ENCODE measurements at places on chromosomes 12 and 14.

GRCh38 chr12:132282031-132282949 lies 47.1 kb downstream of the GALNT9 start:
- DNase-seq, result no peak

GRCh38 chr14:23040100-23040499 lies 1.9 kb upstream of the PSMB11 start:
- no peak for DNase-seq

DNA sequence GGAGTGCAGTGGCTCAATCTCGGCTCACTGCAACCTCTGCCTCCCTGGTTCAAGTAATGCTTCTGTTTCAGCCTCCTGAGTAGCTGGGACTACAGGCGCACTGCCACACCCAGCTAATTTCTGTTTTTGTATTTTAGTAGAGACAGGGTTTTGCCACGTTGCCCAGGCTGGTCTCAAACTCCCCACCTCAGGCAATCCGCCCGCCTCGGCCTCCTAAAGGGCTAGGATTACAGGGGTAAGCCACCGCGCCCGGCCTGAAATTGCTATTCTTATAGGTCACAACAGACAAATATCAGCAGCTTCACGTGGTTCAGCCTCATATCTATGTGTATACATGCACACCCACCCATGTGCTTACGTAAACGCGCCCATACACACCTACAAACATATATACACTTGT lies 23.6 kb downstream of the BATF start:
- no peak for DNase-seq

DNA sequence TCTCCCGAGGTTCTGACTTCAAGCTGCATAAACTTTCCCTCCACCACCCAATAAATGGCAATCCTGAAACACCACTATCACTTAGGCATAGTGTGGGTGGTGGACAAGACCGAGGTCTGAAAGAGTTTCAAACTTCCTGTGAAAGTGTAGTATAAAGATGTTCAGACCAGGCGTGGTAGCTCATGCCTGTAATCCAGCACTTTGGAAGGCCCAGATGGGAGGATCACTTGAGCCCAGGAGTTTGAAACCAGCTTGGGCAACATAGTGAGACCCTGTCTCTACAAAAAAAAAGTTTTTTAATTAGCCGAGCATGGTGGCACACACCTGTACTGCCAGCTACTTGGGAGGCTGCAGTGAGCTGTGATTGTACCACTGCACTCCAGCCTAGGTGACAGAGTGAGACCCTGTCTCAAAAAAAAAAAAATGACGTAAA lies 61.9 kb downstream of the CCDC92 start:
- DNase-seq, result no peak

- no peak for DNase-seq
Measured at GRCh38 chr14:71589609-71590008, 342.6 kb upstream of the RGS6 start.

GRCh38 chr12:31482816-31483215 lies 108.1 kb downstream of the DENND5B start:
- DNase-seq, result no peak

GRCh38 chr12:130335517-130336392 lies 1.9 kb upstream of the PIWIL1 start:
- no peak for DNase-seq

DNA sequence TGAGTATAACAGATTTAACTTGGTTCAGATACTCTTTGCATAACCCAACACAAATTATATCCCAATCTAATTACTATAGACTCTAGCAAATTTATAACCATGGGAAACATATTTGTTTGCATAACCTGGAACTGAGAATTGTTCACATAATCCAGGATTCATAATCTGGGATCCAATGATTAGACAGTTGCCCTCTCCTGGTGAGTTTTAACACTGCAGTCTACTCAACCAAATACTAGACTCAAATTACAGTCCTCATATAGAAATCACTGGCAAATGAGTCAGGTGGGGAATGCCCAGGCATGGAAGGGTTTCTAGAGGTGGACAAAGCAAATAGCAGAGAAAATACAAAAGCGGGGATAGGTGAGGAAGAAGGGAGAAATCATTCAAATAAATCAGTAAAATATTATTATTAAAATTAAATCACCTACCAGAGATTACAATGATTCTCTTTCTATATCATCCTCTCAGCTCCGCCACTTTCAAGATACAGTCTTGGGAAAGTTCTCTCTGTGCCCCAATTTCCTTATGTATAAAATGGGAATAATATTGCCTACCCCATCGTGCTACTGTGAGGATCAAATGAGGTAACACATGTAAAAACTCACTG lies 9.4 kb downstream of the GCH1 start:
- DNase-seq, result no peak

- no peak for DNase-seq
Measured at GRCh38 chr14:54105898-54106297, 149.3 kb upstream of the BMP4 start.

DNA sequence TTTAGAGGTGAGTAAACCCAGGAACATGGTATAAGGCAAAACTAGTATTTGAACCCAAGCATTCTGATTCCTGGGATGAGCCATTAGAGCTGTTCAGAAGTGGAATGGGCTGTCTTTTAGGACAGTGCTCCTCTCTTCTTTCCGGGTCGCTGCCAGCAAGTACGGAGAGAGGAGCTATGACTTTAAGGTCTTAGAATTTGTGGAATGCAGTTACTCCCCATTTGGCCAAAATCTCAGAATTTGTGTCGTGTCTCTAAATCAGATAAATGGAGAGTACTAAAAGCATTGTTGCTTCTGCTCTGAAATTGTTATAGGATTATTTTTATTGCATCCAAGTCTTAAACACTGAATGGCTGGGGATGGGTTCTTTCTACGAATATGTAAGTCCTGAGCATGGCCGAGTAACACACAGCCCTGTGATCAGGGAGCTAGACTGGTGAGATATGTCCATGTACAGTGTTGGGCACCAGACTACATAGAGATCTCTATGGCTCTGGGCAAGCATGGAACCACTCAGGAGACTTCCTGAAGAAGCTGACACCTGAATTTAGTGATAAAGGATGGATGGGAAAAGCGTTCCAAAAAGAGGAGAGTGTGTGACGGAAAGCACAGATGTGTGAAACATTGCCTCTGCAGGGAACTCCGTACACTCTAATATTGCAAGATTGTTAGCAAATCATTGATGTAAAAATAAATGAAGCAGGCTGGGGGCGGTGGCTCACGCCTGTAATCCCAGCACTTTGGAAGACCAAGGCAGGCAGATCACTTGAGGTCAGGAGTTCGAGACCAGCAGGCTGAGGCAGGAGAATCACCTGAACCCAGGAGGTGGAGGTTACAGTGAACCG lies 184.7 kb downstream of the SRGAP1 start:
- DNase-seq, result no peak

GRCh38 chr12:96810477-96810876 lies 96.6 kb upstream of the NEDD1 start:
- DNase-seq, result no peak

GRCh38 chr14:90616313-90616712 lies 199.9 kb downstream of the TTC7B start:
- no peak for DNase-seq

DNA sequence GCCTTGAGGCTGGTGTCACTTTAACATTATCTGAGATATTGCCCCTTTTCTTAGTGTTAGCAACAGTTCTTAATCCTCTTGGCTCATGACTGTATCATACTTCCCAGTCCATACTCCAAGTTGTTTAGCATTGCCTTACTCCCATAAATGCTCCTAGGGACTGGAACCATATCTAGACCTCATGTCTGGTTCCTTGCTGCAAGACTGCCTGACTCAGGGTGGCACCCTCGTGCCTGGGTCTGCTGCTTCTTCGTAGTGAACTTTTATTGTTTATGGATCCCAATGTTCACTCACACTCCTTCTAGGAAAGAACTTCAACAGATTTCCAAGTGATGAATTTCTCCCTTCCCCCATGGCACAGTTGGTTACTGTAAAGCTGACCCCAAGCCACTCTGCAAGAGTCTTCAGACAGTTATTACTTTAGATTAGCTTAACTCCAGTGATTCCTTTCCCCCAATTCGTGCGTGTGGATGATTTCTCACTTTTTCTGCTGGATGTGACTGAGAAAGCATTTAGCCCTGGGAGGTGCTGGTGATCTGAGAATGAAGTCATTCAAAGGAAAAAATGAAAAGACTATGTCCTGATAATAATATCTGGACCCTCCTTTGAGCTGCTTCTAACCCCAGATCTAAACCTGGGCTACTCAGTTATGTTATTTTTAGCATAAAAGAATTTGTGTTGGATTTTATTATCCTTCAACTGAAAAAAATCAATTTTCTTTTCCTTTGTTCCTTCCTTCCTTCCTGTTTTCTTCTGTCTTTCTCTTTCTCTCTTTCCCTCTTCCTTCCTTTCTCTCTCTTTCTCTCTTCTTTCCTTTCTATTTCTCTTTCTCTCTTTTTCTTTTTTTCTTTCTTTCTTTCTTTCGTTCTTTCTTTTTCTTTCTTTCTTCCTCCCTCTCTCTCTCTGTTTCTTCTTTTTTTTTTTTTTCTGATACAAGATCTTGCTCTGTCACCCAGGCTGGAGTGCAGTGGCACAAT lies 47.5 kb upstream of the PPP1R12A start:
- DNase-seq, result no peak

Measured in stimulated activated CD8-positive, alpha-beta memory T cell treated with anti-CD3 and anti-CD28 coated beads, Interleukin-4, amount 100 ng/mL, for 4 hours (primary cell).